ENCODE measurements at places on chromosomes 12 and 14.

- DNase-seq: no peak
Measured at GRCh38 chr12:7142809-7143465, 12.8 kb downstream of the CLSTN3 start.

- DNase-seq: no peak
Measured at GRCh38 chr12:115840159-115840558, 437.3 kb downstream of the MED13L start.

DNA sequence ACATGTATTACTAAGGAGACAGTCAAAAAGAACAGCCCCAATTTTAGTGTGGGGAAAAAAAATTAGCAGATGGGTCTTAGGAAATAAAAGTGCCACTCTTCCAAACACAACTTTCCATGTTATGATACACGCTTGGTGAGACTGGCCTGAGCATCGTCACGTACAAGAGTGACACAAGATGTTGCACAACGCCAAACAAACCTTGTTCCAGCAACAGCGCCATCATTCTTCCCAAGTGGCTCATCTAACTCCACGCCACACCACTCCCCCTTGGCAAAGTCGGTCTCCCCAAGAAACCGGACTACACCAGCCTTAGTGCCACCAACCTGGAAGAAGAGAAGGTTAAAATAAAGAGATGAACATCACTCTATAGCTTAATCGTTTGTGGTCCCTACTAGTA, 58.7 kb downstream of the CLIP1 start:
- DNase-seq: no peak

DNA sequence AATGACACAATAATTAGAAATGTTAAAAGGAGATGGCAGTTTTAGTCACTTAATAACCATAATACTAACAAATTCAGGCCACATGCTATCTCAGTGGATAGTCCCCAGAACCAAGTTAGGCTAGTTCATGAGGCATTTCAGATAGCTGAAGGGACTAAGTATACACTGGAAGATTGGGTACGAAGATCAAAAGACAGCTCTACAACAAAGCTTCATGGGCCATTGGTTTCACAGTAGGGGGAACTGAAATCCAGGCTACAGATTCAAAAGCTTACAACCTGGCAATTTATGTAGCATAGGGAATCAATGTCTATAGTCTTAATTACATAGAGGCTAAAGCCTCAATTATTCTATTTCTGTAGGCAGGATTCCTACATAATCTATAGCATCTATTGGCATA, 343.0 kb downstream of the RGS6 start:
- no peak for DNase-seq

DNA sequence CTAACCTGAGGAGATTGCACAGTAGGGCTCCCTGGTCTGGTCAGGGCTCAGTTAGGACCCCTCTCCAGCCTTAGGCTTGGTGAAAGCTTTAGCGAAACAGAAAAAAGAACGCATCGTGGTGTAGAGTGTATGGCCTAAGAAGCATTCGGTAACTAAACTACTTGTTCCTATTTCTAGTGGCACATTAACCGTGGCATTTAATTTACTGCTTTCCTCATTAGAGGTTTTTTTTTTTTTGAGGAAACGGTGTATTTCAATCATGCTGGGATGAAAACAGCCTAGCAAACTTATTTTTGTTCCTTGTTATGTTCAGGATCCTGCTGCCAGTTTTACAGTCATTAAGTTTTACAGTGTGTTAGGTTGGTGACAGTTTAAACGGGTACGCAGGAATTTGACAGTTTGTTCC, 518 bp upstream of the OSBPL8 start:
- no peak for DNase-seq

- DNase-seq: no peak
Measured at GRCh38 chr14:105337966-105338741, 23.6 kb downstream of the PACS2 start.
